ENCODE measurements at places on chromosomes 12 and 14.

- DNase-seq = no peak
Measured at GRCh38 chr12:112122823-112123690, 2.3 kb upstream of the TRAFD1 start.

DNA sequence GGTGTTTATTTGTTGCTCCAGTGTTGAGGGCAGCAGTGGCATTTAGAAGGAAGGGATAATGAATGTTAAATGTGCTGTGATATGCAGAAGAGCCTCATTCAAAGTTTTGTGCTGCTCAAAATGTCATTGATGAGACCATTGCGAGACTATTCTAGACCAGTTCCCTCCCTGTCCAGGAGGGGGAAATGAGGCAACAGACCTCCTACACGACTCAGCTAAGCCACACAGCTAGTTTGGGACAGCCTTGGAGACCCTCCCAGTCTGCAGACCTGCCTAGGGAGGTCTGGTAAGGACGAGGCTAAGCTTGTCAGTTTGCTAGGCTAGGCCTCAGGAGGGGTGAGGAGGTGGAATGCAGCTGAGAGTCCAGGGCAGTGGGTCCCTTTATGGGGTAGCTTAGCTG is 116.0 kb downstream of the NRXN3 start:
- DNase-seq = no peak

DNA sequence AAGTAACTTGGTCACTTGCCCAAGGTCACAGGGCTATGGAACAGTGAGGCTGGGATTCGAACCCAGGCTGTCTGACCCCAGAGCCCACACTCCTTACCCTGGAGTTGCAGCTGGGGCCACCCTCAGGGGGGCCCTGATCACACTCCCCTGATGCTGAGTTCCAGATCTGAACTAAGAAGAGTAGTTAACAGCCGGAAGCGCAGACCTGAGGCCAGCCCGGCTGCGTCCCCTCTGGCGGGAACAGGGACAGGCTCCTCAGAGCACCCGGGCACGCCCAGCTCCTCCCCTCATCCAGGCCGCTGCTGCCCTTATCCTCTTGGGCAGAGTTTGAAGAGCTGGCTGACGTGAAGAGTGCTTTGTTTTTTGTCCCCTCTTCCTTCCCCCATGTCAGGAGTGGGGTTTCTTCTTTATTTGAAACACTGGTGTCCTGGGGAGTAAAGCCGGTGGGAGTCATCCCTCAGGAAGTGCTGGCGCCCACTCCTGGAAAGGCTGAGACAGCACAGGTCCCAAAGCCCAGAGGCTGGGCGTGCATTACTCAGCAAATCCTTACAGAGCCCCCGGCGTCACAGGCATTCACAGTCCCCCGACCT is 8.7 kb downstream of the PHB2 start:
- DNase-seq = no peak

GRCh38 chr12:50845021-50845647 is 2.4 kb downstream of the TMPRSS12 start:
- DNase-seq = no peak

GRCh38 chr12:563787-564298 is 99.4 kb downstream of the NINJ2 start:
- DNase-seq = no peak

DNA sequence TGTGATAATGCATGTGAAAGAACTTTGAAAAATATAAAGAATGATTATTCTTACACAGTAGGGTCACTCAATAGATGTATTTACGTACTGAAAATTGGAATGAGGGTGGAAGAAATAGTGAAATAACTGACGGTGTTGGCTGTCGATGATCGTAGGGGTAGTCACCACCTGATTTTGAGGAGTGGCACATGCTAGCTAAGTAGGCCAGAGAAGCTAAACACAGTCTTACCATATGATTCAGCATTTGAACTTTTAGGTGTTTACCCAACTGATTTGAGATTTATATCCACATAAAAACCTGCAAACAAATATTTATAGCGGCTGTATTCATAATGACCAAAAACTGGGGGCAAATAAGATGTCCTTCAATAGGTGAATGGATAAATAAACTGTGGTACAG is 47.6 kb upstream of the HIF1A start:
- no peak for DNase-seq
